ENCODE measurements at places on chromosomes 2 and 18.

DNA sequence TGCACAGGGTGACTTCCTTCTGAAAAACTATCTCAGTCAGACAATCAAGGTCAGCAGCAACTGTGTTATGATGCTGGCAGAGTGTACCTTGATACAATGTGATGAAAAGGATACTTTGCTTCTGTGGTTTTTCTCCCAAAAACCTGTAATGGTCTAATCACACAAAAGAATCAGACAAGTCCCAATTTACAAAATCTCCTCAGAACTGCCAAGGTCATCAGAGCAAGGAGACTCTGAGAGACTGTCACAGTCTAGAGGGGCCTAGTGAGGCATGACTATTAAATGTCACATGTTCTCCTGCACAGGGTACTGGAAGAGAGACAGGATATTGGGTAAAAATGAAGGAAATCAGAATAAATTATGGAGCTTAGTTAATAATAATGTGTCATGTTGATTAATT lies 185.4 kb downstream of the ST6GAL2 start:
- DNase-seq: no peak

DNA sequence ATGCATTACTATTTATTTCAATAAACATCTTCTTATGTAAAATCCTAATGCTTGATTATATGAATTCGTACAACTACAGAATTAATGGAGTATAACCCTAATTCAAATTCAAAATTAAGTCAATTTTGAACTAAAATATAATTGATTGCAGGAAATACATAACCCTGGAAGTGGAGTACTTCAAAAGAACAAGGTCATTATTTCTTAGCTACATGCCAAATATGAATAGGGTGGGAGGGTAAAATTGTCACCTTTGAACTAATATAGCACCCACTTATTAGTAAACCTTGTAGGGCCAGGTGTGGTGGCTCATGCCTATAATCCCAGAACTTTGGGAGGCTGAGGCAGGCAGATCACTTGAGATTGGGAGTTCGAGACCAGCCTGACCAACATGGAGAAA lies 895.4 kb upstream of the ACVR2A start:
- DNase-seq: no peak

DNA sequence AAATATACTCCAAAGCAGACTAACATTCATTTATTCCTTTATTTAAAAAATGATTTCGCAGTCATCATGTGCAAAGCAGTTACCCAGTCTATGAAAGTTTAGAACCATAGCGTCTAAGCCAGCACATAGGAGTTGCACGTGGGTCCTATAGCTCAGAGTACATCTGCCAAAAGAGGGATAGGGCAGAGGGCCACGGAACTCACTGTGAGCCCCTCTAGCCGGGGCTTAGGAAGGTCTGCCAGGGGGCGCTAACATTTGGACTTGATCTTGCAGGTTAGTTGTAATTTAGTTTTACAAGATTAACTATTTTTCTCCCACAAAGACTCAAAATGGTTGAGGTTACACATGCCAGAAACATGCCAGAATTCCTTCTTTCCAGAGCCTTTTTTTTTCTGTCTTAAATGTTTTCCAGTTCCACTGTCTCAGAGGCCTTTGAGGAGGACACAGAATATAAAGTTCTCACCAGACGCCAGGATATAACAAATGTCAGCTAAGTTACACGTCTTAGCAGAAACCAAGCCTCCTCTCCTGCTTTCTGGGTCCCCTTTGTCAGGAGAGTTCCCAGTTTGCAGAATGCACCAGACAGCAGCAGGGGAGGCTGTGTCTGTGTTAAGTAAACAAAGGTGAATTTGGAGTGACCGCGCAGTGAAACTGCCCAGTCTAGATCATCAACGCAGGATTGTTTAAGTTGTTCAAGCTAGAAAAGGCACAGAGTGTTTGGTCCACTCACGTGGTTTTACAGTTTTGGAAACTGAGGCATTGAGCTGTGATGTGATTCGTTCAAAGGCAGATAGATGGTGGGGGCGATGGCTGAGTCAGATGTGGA lies 292.0 kb downstream of the PRKCE start:
- no peak for DNase-seq

DNA sequence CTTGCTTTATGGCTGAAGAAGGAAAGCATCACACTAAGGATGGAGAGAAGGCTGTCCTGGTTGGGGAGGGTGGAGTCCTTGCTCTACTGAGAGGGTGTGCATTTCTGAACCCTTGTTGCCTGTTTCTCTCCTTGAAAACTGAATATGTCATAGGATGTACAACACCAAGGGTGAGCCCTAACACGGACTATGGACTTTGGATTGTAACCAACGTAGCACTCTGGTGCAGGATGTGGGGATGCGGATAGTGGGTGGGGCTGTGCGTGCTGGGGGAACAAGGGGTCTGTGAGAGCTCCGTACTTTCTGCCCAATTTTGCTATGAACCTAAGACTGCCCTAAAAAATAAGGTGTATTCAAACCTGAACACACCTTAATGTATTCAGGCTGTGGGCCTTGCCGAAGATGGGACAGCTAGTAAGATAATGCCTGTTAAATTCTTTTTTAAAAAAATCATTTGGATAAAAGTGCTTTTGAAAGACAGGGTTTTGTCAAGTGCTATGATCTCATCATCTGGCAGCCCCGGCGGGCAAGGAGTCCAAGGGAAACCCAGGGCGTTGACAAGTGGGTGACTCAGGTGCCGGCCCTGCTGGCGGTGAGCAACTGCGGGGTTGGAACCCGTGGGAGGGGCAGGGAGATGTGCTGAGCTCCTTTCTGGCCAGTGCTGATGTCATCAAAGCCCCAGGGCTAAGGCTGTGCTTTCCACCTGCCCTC lies 54.0 kb downstream of the GATA6 start:
- DNase-seq: peak; percentile 89

- no peak for DNase-seq
These were observed 36.3 kb downstream of the MOGAT1 start for GRCh38 chr2:222707689-222708273.

DNA sequence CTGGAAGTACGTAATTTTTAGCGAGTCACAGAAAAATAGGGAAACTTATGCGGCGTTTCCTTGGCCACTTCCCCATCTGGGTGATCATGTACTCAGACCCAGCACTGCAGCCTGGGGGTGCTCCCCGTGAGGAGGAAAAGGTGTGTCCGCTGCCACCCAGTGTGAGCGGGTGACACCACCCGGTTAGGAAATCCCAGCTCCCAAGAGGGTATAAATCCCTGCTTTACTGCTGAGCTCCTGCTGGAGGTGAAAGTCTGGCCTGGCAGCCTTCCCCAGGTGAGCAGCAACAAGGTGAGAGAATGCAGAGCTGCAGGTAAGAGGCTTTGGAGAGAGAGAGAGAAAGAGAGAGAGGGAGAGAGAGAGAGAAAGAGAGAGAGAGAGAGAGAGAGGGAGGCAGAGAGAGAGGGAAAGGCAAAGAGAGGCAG lies at the start of gene IL1R2:
TSS of gene IL1R2 (plus strand) at position 240 of the 425 bp plus-strand sequence. CDS start 16,616 bp downstream, outside the sequence.
- DNase-seq: no peak

DNA sequence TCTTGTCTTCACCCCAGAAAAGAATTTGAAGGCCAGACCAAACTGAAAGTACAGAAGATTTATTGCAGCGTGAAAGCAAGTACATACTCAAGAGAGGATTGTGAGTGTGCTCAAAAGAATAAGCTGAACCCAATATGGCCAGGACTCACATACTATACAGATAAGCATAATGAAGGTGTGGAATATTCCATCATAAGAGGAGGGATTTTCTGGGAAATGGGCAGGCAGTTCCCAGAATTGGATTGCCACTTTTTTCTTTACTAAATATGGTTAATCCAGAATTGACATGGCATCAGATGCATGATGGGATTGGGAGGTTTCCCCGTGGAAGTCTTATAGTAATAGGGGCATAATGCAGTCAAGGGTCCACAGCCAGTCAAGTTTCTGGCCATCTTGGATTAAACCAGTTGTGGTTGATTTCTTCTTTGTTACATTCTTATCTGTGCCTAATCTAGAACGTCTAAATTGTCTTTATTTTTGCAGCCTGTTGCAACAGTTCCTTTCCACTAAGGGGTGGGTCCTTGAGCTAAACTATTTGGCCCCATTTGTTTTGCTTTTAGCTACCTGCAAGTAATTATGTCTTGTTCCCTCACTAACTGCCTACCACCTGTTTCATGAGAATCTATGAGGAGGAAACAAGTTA lies 9.0 kb downstream of the SP140L start:
- DNase-seq: no peak

DNA sequence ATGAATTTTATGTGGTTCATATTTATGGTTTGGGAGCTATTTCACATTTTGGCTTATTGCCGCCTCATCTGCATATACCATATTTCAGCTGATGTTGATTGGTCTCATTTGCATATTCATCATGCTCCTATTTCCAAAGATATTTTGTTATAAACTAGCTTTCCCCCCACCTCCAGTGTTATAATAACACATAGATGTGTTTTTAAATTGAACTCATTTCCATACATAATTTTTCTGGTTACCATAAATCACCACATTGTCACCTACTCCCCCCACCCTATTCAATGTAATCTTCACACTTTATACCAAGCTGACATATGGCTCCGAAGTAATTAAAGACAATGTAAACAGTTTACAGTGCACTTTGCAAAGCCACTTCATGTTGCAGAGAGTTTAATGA lies 101.2 kb downstream of the FSHR start:
- DNase-seq: no peak

GRCh38 chr2:29113891-29114321 lies 1.3 kb upstream of the CLIP4 start:
- no peak for DNase-seq

- DNase-seq: no peak
These were observed 27.8 kb upstream of the XDH start for GRCh38 chr2:31442376-31442775.

- no peak for DNase-seq
These were observed 1.7 kb downstream of the FANCL start for GRCh38 chr2:58239243-58239925.

DNA sequence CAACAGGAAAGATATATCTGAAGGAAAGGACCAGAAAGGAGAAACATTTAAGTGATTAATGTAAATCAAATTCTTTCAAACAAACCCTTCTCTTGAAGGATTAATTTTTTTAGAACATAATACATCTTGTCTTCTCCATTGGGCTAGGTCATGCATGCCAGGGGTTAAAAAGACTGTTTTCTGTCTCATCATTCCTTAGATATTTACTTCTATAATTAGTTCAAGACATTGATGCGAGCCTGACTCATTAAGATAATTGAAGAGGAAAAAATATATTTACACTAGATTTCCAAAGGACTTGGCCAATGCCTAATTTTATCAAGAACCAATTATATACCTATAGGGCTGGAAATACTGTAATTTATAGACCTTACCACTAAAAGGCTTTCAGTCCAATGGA lies 166.6 kb upstream of the SETBP1 start:
- DNase-seq: no peak

- DNase-seq: no peak
These were observed 800 bp downstream of the RPRM start for GRCh38 chr2:153477636-153478288.

DNA sequence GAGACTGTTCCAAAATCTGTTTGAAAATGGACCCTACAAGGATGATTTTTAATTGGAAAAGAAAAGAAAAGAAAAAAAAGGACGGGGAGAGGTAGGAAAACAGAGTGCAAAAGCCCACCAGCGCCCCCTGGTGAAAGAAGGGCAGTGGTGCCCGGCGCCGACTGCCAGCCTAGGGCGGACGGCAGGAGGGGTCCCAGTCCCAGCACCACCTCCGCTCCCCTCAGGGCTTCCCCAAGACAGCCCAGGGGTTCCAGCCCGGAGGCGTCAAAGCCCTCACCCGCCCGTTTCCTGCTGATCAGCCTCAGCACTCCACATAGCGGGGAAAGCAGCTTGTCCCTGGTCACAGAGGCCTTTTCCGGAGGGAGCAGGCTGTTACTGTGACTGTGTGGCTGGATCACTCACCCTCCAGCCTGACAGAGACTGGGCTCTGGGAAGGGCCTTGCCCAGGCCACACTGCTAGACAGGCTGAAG lies 213.9 kb downstream of the TFCP2L1 start:
- DNase-seq: peak; percentile 70
